Peyer's patch (tissue), 4 donors: ENCODE measurements at places on chromosomes 4 and X. TPM values are rescaled to one million over a fixed set of nuclear protein-coding genes. Genes with fewer than 3 reads are reported as not detected.

DNA sequence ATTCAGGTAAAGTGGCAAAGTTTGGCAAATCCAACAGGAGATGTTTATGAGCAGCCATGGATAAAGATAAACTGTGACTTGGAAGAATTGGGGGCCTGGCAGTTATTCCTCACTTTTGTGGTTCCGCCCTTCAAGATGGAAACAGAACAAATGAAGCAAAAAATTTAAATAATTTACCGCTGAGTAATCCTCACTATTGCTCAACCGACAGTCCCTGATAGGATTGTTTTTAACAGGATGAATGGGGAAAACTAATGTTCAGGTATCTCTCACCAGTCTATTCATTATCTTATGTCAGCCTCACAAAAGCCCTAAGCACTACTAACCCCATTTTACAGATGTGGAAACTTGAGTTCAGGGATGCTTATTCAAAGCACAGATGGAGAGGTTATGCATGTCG, 90.8 kb downstream of the FNIP2 start:
- no peak for DNase-seq

GRCh38 chr4:42637867-42638266, 19.0 kb downstream of the ATP8A1 start:
- DNase-seq = no peak

DNA sequence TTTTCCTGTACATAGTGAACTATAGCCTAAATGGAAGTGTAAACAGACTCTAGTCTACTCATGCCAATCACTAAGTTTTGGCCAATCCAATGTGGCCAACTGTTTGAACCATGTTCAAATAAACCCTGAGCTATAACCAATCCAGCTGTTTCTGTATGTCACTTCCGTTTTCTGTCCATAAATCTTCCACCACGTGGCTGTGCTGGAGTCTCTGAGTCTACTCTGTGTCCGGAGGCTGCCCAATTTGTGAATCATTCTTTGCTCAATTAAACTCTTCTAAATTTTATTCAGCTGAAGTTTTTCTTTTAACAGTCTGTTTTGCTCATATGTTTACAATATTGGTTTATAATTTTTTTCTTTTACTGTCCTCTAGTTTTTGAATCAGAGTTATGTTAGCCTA, 112.3 kb upstream of the BANK1 start:
- DNase-seq = no peak

DNA sequence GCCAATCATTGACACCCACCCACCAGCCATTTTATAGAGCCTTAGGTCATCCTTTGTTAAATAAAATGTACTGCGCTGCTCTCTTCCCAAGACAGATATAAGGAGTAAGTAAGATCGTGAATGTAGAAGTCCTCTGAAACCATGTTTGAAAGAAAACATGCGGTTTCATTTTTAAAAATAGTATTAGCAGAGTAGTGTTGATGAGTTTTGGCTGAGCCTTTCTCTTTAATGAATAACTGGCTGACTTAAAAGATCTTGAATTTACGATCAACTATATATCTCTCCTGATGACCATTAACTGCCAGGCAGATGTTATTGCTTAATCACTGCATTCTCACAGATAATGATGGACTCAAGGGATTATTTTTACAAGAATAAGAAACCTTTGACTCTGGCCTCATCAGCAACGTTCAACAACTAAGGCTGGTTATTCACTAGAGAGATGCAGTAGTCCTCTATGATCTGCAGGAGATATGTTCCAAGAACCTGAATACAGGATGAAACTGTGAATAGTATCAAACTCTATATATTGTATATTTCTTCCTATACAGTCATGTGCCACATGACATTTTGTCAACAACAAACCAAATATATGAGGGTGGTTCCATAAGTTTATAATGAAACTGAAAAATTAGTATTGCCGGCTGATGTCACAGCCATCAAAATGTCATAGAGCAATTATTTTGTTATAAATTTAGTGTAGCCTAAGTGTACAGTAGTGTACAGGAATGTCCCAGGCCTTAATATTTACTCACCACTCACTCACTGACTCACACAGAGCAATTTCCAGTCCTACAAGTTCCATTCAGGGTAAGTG, 80.8 kb downstream of the FAM13A start:
- DNase-seq = no peak

DNA sequence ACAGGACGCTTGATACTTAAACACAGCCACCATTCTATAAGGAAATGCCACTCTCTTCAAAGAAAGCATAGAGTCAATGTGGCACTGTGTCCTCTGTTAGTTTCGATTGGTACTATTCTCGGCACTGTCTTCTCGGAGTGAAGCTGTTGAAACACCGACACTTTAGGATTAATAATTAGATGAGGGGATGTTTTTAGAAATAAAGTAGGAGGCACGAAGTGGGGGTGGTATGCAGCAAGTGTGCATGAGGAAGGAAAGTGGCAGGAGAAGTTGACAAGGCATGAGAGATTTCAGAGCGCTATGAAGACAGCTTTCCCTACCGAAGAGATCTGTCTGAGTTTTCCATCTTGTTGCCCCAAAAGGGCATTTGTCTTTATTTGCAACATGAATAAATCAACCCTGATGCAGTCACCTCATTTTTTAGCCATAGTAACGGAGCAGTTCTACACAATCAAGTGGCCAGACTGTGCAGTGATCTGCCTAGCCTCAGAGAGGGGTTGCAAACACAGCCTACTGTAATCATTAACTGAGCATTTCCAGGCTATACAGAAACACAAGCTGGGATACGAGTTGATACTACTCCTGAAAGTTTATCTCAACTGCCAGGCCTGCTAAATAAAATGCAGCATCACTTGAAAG, 8.3 kb downstream of the GPRIN3 start:
- DNase-seq = no peak

DNA sequence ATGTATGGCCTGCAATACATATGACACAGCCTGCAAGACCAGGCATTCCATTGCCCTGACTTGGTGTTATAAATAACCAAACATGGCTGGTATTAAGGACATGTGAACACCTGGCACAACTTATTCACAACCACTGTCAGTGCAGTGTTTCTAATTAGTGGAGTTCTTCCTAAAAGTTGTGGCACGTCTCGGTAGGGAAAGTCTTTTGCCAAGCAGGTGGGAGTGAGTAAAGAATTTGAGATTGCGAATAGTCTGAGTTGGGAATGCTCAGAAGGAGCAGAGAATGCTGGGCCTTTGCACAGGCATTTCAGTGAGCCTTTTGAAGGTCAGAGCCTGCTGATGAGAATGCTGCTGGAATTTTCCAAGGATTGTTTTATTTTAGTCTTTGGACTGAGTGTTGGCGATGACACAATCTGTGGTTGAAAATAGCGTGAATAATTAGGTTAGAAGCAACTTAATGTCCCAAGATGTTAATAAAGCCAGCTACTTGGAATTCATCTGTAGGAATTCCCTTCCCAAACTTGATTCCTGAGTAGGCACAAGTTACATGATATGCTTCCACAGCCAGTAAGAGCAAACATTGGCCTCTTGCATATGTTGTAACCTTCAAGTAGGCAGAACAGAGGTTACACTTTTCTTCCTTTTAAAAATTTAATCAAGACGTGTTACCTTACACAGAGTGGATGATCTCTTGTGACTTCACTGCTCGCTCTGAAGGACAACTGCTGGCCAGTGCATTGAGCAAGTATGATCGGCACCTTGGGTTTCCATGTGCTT, 83.6 kb upstream of the PGRMC2 start:
- DNase-seq = no peak

The MAGEB1 gene
- not detected for total RNA-seq

- no peak for DNase-seq
These were observed 269.9 kb downstream of the KCNIP4 start for GRCh38 chr4:21678711-21679110.

DNA sequence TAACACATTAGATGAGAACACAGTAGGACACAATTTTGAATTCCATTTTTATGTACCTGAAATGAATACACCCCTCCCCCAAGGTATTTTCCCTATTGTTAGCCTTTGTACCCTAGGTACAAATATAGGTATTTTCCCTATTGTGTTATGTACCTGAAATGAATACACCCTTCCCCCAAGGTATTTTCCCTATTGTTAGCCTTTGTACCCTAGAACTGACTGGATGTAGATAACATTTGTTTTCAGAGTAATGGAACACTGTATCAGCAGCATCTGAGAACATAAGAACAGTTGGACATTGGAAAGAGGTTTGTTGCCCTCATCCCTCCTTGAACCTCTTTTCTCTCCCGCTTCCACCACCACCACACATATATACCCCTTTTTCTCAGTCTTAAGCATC, 37.6 kb downstream of the YIPF6 start:
- no peak for DNase-seq

DNA sequence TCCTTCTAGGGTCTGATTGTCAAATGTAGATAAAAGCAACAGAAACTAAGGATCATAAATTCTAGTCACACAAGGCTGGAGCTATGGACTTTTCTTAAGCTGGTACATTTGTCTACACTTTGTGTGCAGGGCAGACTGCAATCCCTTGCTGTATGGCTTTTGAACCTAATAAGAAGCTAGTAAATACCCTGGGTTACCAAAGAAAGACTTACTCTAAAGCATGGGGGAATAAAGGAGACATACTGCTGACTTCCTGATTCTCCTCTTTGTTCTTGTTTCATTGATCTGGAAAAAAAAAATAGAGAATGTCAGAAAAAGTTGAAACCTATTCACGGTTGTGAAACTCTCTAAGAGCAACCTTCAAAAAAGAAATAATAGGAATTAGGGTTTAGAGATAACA, 216.6 kb upstream of the TLL1 start:
- DNase-seq = no peak

GRCh38 chrX:113747274-113747973, 836.5 kb upstream of the HTR2C start:
- DNase-seq = no peak

GRCh38 chrX:85326234-85327059, 53.0 kb downstream of the POF1B start:
- peak; percentile 43 for DNase-seq

GRCh38 chr4:8860892-8861575, 10.6 kb downstream of the HMX1 start:
- DNase-seq = no peak

- no peak for DNase-seq
These were observed 35.9 kb downstream of the WDR1 start for GRCh38 chr4:10080589-10081217.

DNA sequence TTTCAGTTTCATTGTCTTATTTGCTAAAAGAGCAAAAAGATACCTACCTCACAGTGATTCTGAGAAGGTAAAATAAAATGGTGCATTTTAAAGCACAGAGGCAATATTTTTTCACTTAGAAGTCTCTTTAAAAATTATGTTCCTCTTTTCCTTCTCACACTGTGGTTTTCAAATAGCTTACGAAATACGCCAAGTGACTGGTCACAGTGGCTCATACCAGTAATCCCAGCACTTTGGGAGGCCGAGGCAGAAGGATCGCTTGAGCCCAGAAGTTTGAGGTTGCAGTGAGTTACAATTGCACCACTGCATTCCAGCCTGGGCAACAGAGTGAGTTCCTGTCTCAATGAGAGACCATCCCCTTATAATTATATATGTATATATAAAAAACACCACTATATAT, 372.6 kb downstream of the FBXO8 start:
- no peak for DNase-seq

- DNase-seq = peak; percentile 60
These were observed 604.8 kb upstream of the TECRL start for GRCh38 chr4:65014078-65014477.

The ETDA gene
- not detected for total RNA-seq

The TMEM154 gene
- 2.6 TPM for total RNA-seq

DNA sequence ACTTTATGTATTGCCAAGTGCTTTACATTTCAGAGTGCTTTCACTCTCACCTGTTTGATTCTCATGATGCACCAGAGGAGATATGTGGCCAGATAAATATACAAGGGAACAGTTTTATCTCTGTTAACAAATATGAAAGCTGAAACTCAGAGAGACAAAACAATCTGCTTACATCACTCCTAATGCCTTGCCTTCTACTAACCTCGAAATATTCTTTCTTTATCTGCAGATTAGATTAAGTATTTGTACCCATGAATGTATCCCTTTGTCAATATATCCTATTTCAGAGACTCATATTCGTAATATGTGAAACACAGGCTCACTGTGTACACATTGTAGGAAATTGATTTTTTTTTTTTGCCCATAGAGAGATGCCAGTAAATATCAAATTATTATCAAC, 178.1 kb downstream of the NWD2 start:
- DNase-seq = no peak

The UNC5C gene
- 2.2 TPM for total RNA-seq

- no peak for DNase-seq
These were observed 163.9 kb downstream of the HS3ST1 start for GRCh38 chr4:11264841-11265240.

DNA sequence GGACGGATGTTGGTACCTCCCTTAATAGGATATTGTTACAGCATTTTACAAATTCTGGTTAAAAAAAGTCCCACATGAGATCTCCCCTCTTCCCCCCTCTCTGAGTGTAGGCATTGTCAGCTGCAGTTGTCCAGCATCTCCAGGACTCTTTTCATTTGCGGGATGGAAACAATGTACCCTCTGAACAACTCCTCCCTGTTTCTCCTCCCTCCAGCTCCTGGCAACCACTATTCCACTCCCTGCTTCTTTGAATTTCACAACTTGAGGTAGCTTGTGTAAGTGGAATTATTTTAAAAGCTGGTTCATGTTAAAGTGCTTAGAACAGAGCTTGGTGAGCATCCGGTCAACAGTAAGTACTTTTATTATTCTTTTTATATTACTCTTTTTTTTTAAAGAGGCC, 69.8 kb downstream of the TBL1X start:
- no peak for DNase-seq

The MAGEA1 gene
- not detected for total RNA-seq

- no peak for DNase-seq
These were observed 1596.9 kb downstream of the RPA4 start for GRCh38 chrX:98480606-98481005.

DNA sequence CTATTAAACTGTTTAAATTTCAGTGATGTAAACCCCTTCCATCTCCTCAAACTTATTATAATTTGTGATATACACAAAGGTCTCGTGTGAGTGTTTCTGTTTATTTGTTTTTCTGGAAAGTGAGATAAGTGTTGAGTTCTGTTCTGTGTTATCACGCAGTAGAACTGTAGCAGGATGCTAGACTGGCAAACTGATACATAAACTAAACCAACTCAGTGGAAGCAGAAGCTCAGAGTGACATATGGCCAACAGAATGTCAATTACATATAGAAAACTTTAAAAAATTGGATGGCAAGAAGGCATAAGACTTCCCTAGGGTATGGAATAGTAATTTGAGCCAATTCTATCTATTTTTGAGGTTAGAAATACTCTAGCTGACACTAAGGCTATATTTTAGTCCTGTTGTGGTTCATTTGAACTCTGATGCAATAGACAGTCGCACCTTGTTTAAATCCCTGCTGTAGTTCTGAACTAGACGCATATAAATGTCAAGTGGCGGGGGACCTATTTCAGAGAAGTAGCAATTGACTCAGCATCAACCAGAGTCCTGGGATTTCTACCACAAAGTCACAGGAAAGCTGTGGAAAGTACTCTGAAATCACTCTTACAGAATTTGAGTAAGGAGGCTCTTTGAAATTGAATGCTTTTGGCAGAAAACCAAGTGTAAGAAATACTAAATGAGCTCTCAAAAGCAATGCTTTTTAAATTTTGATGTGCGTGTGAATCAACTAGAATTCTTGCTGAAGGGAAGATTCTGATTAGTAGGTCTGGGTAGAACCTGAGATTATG, 294.4 kb downstream of the INPP4B start:
- no peak for DNase-seq
